ENCODE measurements at places on chromosomes 11 and 22. TPM values are rescaled to one million over a fixed set of nuclear protein-coding genes. Genes with fewer than 3 reads are reported as not detected.

Gene THOC5
- total RNA-seq = 53.1 TPM

Gene XKR3
- not detected for total RNA-seq

Gene NAT10
- total RNA-seq = 29.3 TPM

Gene PRG3
- total RNA-seq = not detected
